ENCODE measurements at places on chromosomes 3 and 15. TPM values are rescaled to one million over a fixed set of nuclear protein-coding genes. Genes with fewer than 3 reads are reported as not detected.

SUCNR1 gene
- total RNA-seq = not detected

SAMD7 gene
- not detected for total RNA-seq

OIP5 gene
- 1.5 TPM for total RNA-seq

RBPMS2 gene
- not detected for total RNA-seq

SLC15A2 gene
- 0.50 TPM for total RNA-seq

SLC24A5 gene
- total RNA-seq = not detected

DPPA2 gene
- not detected for total RNA-seq

ITPKA gene
- total RNA-seq = 5.5 TPM

SLC27A2 gene
- total RNA-seq = not detected

THAP10 gene
- 2.5 TPM for total RNA-seq

GOLGA8R gene
- total RNA-seq = 3.9 TPM

FEZF2 gene
- total RNA-seq = not detected

GHSR gene
- total RNA-seq = not detected

GOLGA8G gene
- total RNA-seq = not detected

CCR8 gene
- not detected for total RNA-seq

SPSB4 gene
- not detected for total RNA-seq

GPR149 gene
- total RNA-seq = not detected

NPAP1 gene
- total RNA-seq = not detected

EPHB1 gene
- total RNA-seq = under 0.01 TPM

EFHB gene
- total RNA-seq = 0.17 TPM

HHATL gene
- total RNA-seq = not detected

NRG4 gene
- 0.15 TPM for total RNA-seq

ADPRH gene
- total RNA-seq = 3.6 TPM
